ENCODE measurements at places on chromosomes 3 and 15.

GRCh38 chr3:104956620-104957345 lies 409.9 kb upstream of the ALCAM start:
- DNase-seq: no peak

GRCh38 chr3:99394831-99395778 lies 243.3 kb upstream of the COL8A1 start:
- DNase-seq: no peak

DNA sequence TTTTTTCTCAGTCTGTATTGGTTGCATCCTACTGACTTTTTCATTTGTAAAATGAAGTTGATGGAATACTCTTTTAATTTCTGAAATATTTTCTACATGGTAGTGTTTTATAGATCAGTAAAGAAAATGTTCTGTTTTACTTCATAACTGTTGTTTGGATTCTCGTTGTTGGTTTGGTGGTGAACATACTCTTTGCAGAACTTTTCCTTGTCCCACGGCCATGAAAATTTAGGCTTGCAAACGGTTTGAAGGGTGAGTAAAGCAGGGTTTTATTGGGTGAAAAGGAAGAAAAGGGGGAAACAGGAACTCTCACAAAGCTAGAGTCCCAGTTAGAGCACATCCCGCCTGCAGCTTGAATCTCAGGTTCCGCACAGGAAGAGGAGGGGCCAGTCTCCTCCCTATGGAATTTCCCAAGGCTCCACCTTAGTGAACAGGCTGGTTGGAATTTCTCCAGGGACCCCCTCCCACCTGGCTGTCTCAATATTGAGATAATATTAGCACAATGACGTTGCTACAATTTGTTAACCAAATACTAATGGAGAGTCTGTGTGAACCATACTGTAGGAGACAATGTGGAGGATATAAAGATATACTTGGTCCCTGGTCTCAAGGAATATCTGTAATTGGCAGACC lies 5.6 kb downstream of the PDCD6IP start:
- no peak for DNase-seq

- no peak for DNase-seq
Measured at GRCh38 chr3:193915099-193915498, 220.8 kb upstream of the HES1 start.

- no peak for DNase-seq
Measured at GRCh38 chr15:73225358-73226015, 143.3 kb downstream of the HCN4 start.

- DNase-seq: no peak
Measured at GRCh38 chr3:89562373-89562772, 455.0 kb downstream of the EPHA3 start.

GRCh38 chr15:74791007-74791406 lies 9.1 kb downstream of the CSK start:
- no peak for DNase-seq

DNA sequence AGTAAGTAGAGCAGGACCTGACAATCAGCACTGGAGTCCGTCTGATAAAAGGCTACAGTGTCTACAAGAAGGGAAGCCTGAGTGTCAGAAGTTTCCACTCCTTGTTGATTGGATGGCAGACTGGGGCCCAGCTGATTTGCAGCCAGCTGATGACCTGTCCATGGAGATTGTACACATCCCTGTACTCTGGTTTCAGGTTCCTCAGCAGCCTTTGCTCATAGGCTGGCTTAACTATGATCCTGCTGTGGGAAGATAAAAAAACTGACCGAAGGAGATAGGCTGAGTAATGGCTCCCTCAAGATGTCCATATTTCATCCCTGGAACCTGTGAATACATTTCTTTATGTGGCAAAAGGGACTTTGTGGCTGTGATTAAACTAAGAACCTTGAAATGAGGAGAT lies 11.7 kb upstream of the LACTB start:
- DNase-seq: no peak

DNA sequence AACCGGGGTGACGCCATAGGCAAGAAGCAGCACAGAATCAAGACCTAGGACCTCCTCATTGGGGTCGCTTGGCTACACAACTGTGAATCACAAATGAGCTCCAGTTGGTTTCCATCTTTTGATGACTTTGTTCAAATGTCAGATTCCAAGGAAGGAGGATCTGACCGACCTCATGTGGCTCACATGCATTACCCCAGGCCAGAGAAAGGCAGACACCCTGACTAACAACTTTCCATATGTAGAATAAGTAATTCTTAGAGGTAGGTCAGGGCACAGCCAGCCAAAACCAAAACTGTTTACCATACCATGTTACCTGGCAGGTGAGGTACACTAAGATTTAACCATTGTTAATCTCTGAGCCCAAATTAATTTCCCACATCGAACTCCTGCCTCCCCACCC lies 96.5 kb downstream of the CCNL1 start:
- DNase-seq: no peak

- no peak for DNase-seq
Measured at GRCh38 chr3:70770650-70771049, 458.2 kb upstream of the MDFIC2 start.

DNA sequence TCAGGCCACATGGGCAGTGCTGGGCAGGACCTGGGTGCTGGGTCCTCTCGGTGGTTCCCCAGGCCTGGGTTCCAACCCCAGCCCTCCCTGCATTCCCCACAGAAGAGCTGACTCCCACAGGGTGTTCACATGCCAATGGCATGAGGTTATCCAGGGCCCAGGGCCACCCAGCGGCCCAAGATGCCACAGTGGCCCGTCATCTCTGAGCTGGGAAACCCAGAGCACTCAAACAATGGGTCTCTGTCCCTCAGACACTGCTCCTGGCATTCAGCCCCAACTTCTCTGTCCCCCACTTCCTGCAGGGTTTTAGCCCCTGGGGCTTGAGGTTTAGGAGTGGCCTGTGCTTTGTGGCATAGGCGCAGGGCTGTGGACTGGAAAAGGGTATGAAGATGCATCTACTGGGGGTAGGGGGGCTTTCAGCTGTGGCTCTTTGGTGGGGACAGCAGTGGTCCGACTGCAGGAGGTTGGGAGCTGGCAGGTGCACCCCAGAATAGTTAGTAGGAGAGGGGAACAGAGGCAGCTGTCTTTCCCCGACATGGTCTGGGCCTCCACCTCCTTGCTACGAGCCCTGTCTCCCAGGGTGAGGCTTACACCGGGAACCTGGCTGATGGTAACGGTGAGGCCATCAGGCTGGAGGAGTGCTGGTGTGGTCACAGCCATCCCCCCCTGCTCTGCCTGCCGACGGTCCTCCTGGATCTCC lies 1.7 kb downstream of the CCDC9B start:
- DNase-seq: no peak

GRCh38 chr3:181710345-181711291 lies 1.1 kb upstream of the SOX2 start:
- DNase-seq: no peak

DNA sequence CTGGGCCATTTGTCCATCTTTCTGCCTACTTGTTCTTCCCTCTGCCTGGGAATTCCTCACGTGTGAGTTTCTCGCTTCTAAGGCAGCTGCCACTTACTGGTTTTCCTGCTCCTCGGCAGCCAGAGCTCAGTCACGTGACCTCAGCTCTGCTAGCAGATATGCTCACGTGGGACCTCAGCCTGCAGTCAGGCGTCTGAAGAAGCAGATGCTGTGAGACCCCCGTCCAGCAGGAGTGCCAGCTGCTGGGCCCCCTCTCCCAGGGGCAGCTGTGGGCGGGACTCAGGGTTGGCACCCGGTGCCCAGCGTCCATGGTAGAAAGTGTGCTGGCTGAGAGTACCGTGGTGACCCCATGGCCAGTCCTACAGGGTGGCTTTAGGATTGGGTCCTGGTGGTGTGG lies 161.3 kb upstream of the TLE3 start:
- no peak for DNase-seq

DNA sequence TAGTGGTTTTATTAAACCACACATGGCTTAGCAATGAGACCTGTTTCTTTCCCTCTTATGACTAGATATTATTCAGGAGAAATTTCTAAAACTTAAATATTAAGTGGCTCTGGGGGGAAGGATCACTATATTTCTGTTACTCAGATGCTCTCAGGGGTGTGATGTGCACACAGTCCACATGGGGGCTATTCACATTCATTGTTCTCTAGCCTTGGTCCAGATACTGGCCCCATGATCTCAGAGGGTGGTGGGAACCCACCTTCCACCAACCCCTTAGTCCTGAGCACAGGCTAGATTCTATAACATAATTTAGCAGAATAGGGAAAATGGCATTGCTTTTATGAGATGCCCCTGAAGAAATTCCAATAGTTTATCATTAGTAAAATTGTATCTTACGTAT lies 149.0 kb upstream of the ST8SIA2 start:
- no peak for DNase-seq

DNA sequence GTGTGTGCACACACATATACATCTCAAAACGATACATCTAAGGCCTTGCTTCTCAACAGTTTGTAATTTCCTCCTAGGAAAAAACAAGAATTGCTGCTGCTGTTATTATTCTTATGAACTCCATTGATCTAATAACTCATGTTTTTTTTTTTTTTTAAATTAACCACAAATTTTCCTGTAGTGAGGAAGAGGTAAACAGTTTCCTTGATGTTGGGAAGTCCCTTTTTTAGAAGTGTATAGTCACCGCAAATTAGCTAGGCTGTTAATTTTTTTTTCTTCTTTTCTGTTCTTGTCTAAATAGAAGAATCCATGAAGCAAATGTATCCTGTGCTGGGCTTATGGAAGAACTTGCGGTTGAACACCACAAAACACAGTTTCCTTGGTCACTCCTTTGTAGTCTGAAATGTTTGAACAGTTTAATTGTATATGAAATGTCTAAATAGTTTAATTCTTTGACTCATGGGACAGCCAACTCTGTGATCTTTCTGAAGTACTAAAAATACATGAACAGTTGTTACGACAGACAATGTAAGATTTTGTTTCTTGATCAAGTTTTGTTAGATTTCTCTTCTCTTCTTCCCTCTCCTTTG lies 64.5 kb downstream of the MITF start:
- DNase-seq: no peak

GRCh38 chr3:86427343-86427742 lies 563.6 kb downstream of the VGLL3 start:
- no peak for DNase-seq

- no peak for DNase-seq
Measured at GRCh38 chr3:27521179-27521871, 37.1 kb upstream of the SLC4A7 start.

DNA sequence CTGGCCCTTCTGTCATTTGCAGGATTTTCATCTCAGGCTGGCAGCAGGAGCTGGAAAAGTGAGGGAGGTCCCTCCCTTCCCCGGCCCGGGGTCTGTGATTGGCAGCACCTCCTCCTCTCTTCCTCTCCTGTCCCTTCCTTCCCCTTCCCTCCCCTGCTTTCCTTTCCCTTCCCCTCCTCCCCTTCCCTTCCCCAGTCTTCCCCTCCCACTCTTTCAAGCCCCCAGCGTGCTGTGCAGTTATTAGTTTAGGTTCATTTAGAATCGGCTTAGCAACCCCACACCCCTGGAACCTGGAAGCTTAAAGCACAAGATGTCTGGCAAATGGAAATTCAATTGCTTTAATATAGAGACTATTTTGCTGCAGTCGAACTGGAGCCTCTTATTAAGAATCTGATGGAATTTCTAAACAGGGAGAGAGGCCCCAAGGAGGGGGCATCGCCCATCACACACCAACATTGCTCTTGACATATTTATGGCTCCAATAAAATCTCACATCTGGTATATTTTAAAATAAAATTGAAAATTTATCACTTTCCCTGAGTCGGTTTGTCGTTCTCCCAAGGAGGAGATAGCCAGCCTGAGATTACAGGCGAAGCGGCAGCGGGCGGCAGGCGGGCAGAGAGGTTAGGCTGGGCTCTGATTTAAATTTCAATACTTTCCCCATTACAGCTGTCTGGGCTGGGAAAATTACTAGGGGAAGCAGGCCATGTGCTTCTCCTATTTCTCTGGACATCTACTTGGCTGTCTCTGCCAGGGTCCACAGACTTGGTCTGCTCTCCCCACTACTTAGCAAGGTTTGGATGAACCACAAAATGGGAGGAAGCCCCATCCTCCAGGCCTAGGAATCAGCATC lies 98.9 kb downstream of the LINGO1 start:
- DNase-seq: no peak

- DNase-seq: no peak
Measured at GRCh38 chr3:53071882-53072431, 26.1 kb upstream of the SFMBT1 start.

GRCh38 chr3:180250172-180250571 lies 213.4 kb upstream of the PEX5L start:
- no peak for DNase-seq

DNA sequence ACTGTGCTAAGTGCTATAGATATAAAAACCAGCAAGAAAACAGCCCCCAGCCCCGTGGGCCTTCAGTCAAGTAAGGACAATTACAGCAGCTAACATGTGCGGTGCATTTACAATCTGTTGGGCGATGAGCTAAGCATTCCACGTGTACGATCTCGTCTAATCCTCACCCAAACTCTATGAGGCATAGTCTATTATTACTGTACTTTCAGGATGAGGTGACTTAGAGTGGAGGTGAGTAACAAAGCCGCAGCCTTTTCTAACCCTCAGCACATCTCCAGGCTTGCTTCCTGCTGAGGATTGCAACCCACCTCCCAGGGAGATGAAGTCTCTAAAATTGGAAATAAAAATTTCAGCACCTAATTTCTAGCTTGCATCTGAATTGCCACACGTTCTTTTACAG lies 53.2 kb upstream of the MCF2L2 start:
- DNase-seq: no peak

DNA sequence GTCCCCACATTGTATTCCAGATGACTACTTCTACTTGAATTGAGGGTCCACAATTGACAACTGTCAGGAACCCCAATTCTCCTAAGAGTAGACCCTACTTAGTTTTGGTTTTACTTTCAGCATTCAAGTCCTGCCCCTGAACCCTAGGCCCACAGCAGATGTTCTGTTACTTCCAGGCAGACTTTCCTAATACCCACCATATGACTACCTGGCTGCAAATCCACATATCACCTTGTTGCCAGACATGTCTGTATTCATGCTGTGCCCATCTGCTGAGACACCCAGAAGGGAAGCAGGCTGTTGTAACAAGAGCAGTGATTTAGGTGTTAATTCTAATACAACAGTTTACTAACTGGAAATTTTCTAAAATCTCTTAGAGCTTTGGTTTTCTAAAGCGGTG lies 235.1 kb upstream of the CCDC54 start:
- DNase-seq: no peak

- no peak for DNase-seq
Measured at GRCh38 chr3:82790307-82791097, 1029.1 kb upstream of the GBE1 start.
